Activated T-cell treated with anti-CD3 and anti-CD28 coated beads, Interleukin-2, amount 50 U/mL, for 72 hours (primary cell): ENCODE measurements at places on chromosomes 12 and 14. TPM values are rescaled to one million over a fixed set of nuclear protein-coding genes. Genes with fewer than 3 reads are reported as not detected.

The ITGB7 gene
- total RNA-seq: 88.0 TPM

The CHURC1 gene
- total RNA-seq: 36.5 TPM

The NTF3 gene
- not detected for total RNA-seq

The SERPINA12 gene
- total RNA-seq: not detected

The GARIN6 gene
- not detected for total RNA-seq

The IRAK3 gene
- 1.3 TPM for total RNA-seq

The ADCY4 gene
- total RNA-seq: 6.9 TPM

The SFSWAP gene
- total RNA-seq: 58.5 TPM

The TIGAR gene
- 22.5 TPM for total RNA-seq

The TMEM233 gene
- not detected for total RNA-seq

DNA sequence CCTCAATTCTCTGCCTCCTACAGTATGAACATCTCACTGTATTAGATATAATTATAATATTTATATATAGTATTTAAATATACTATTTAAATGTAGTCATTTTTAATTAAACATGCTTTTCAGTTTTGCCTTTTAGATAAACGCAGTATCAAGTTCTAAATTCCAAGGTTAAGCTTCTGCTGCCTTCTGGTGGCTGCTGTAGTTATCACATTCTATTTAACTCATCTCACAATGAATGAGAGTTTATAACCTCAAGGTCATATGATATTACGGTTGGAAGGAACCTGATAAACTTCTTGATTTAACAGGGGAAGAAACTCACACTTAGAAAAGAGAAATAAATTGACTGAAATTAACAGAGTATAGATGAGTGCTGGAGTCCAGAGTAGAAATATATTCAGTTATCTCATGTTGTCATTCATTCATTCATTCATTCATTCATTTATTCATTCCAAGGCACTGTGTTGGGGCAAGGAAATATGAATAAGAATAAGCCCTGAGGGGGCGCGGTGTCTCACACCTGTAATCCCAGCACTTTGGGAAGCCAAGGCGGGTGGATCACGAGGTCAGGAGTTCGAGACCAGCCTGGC is 31.9 kb downstream of the GUCY2C start:
- H3K27ac ChIP-seq: no peak overlapping the region
- peaks cover 8% of the 10 kb centered on the region for H3K27me3 ChIP-seq
- DNase-seq: peak; percentile 28
- no peak overlapping the region for H3K4me3 ChIP-seq

GRCh38 chr14:67357969-67358354 is 1.6 kb downstream of the ATP6V1D start:
- no peak overlapping the region for H3K27ac ChIP-seq
- peaks cover 50% of the 10 kb centered on the region for H3K4me1 ChIP-seq
- peak overlapping the region; percentile 96 for H3K4me3 ChIP-seq
- no peak for DNase-seq
- H3K27me3 ChIP-seq: no peaks in the 10 kb centered on the region

GRCh38 chr12:58583529-58583928 is 336.8 kb downstream of the LRIG3 start:
- H3K4me3 ChIP-seq: no peak overlapping the region
- no peaks in the 10 kb centered on the region for H3K4me1 ChIP-seq
- H3K27me3 ChIP-seq: no peaks in the 10 kb centered on the region
- no peak overlapping the region for H3K27ac ChIP-seq
- H3K36me3 ChIP-seq: no peaks in the 10 kb centered on the region
- DNase-seq: no peak

GRCh38 chr14:29461506-29461905 is 466.1 kb downstream of the PRKD1 start:
- H3K27ac ChIP-seq: no peak overlapping the region
- no peaks in the 10 kb centered on the region for H3K4me1 ChIP-seq
- no peaks in the 10 kb centered on the region for H3K36me3 ChIP-seq

DNA sequence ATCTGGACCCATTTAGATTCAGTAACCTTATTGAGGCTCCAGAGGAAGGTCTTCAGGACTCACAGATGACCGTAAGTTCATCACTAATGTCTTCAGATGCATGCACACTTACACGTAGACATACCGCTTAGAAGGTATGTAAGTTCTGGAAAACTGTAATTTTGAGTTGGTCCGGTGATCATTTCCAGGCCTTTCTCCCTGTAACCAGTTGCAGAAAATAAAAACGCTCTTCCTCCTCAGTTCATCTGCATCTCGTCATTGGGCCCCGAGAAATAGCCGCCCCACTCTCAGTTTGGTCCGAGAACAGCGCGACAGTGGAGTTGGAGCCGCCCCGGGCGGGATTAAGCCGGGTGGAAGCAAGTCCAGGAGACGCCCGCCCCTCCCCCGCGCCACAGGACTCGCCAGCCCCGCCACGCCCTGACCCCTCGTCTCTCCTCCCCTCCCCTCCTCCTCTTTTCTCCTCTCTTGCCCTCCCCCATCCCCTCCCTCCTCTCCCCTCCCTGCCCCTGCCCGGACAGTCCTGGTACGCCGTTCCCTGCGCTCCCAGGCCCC is 83.7 kb downstream of the TNFAIP2 start:
- peaks cover 21% of the 10 kb centered on the region for H3K27me3 ChIP-seq
- H3K27ac ChIP-seq: no peak overlapping the region
- no peak for DNase-seq
- H3K36me3 ChIP-seq: peaks cover 11% of the 10 kb centered on the region
- no peaks in the 10 kb centered on the region for H3K4me1 ChIP-seq

- H3K4me3 ChIP-seq: no peak overlapping the region
- no peaks in the 10 kb centered on the region for H3K36me3 ChIP-seq
- no peak for DNase-seq
- H3K4me1 ChIP-seq: no peaks in the 10 kb centered on the region
- no peak overlapping the region for H3K27ac ChIP-seq
Observed at GRCh38 chr14:53668897-53669296, 287.7 kb downstream of the BMP4 start.

DNA sequence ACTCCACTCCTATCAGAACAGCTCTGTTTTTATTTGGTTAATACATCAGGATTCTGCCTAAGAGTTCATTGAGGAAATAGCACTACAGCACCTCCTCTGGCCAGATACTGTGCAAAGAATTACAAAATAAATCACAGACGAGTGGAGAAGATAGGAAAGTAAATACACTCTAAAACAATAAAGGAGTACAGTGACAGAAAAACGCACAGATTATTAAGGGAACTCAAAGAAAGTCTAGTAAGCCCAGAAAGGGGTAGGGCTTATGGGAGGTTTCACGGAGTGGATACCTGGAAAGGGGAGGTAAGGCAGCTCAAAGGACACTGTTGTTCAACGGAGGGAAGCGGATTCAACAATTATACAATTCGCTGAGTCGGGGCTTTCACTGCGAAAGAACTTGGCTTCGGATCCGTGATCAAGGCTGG is 5.5 kb downstream of the OR10AD1 start:
- H3K4me3 ChIP-seq: peak overlapping the region; percentile 89
- peaks cover 8% of the 10 kb centered on the region for H3K36me3 ChIP-seq

DNA sequence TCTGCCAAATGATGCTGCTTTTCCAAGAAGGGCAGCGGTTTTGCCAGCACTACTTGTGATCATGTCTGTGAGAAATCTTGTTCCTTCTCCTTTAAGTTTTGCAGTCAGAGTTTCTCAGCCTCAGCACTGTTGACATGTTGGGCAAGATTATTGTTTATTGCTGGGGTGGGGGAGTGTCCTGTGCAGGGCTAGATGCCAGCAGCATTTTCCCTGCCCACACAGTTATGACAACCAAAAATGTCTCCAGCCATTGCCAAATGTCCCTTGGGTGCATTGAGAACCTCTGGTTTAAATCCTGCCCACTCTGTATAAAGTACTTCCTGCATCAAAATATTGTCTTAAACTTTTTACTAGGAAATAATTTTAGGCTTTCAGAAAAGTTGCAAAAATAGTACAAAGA is 20.0 kb downstream of the TMEM132C start:
- no peak overlapping the region for H3K4me3 ChIP-seq
- H3K36me3 ChIP-seq: no peaks in the 10 kb centered on the region
- peaks cover 5% of the 10 kb centered on the region for H3K27me3 ChIP-seq
- H3K4me1 ChIP-seq: no peaks in the 10 kb centered on the region
- no peak for DNase-seq

DNA sequence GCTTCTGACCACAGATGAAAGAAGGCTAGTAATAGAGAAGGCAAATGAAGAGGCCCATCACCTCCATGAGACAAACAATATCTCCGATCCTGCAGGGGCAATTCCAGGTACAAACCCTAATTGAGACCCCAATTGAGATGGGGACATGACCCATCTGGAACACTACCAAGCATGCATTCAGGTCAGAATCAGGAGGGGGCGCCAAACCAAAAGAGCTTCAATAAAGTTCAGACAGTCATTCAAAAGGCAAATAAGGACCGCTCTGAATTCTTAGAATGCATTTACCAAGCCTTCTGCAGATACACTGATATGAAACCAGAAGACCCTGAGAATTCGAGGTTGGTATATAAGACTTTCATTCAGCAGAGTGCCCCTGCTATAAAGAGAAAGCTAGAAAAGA is 10.2 kb upstream of the EDDM3B start:
- no peaks in the 10 kb centered on the region for H3K4me1 ChIP-seq
- peak; percentile 18 for DNase-seq
- no peak overlapping the region for H3K4me3 ChIP-seq

GRCh38 chr14:104105822-104106470 is 20.4 kb downstream of the ASPG start:
- no peak overlapping the region for H3K4me3 ChIP-seq
- DNase-seq: no peak
- no peaks in the 10 kb centered on the region for H3K36me3 ChIP-seq
- no peaks in the 10 kb centered on the region for H3K27me3 ChIP-seq

DNA sequence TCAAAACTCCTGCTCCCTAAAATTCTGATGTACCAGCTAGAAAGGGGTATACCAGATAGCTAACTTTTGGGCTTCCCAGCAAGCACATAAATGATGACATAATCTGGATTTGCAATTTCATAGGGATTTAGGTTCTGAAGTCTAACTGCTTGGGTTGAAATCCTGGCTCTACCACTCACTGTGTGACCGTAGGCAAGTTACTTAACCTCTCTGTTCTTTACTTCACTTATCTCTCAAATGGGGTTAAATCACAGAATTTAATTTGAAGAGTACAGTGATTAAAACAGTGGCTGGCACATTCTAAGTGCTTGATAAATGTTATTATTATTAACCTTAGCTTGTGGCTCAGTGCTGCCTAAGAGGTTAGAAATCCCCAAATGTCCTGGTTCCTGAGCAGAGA is 49.1 kb upstream of the NUAK1 start:
- no peak for DNase-seq
- no peaks in the 10 kb centered on the region for H3K4me1 ChIP-seq
- H3K4me3 ChIP-seq: no peak overlapping the region
- H3K36me3 ChIP-seq: no peaks in the 10 kb centered on the region
- H3K27ac ChIP-seq: no peak overlapping the region
- peaks cover 27% of the 10 kb centered on the region for H3K27me3 ChIP-seq

DNA sequence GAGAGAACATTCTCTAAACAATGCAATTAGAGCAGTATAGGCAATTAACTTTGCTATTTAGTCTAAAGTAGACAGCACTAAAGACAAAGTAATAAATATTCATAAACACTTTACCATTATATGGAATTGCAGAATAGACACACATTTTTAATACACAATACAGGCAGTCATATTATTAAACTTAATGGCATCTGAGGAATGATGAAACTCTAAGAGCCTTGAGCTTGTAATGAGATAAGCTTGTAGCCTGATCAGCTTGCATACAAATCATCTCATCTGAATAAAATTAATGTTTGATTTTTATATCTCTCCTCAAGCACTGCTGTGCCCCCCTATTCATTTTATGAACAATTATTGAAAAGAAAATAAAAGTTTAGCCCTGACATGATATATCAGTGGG is 107.6 kb downstream of the MGAT4C start:
- H3K4me3 ChIP-seq: no peak overlapping the region
- no peak for DNase-seq
- no peaks in the 10 kb centered on the region for H3K4me1 ChIP-seq
- no peak overlapping the region for H3K27ac ChIP-seq
- H3K27me3 ChIP-seq: no peaks in the 10 kb centered on the region
- no peaks in the 10 kb centered on the region for H3K36me3 ChIP-seq

- DNase-seq: no peak
- H3K4me3 ChIP-seq: no peak overlapping the region
- no peak overlapping the region for H3K27ac ChIP-seq
- no peaks in the 10 kb centered on the region for H3K4me1 ChIP-seq
- H3K27me3 ChIP-seq: no peaks in the 10 kb centered on the region
- H3K36me3 ChIP-seq: no peaks in the 10 kb centered on the region
Observed at GRCh38 chr12:1844223-1844622, 23.9 kb downstream of the LRTM2 start.

- H3K27ac ChIP-seq: no peak overlapping the region
- no peaks in the 10 kb centered on the region for H3K36me3 ChIP-seq
- H3K27me3 ChIP-seq: peaks cover 21% of the 10 kb centered on the region
- no peaks in the 10 kb centered on the region for H3K4me1 ChIP-seq
- DNase-seq: no peak
- H3K4me3 ChIP-seq: no peak overlapping the region
Observed at GRCh38 chr12:102528111-102528510, 47.7 kb upstream of the IGF1 start.
